A375 (cell line): ENCODE measurements at places on chromosomes 13 and 19. TPM values are rescaled to one million over a fixed set of nuclear protein-coding genes. Genes with fewer than 3 reads are reported as not detected.

The IZUMO4 gene
- total RNA-seq, result 3.6 and 6.2 TPM in 2 replicates

The ZNF155 gene
- total RNA-seq, result 10.7 and 11.9 TPM in 2 replicates

The WDR88 gene
- not detected in 2 replicates for total RNA-seq

The RASGRP4 gene
- total RNA-seq, result not detected in 2 replicates

The ZNF181 gene
- 11.8 and 16.1 TPM in 2 replicates for total RNA-seq

The FCGBP gene
- total RNA-seq, result 0.15 and 0.19 TPM in 2 replicates

The PLIN4 gene
- total RNA-seq, result 3.9 and 4.1 TPM in 2 replicates

The TMEM145 gene
- 2.2 and 5.0 TPM in 2 replicates for total RNA-seq

The ZNF439 gene
- total RNA-seq, result 1.5 and 1.9 TPM in 2 replicates

The EFNB2 gene
- 13.7 and 15.3 TPM in 2 replicates for total RNA-seq

The ICAM4 gene
- 0.30 and 0.58 TPM in 2 replicates for total RNA-seq

The SYT3 gene
- total RNA-seq, result 0.60 and 0.61 TPM in 2 replicates

The TSC22D1 gene
- total RNA-seq, result 190 and 219 TPM in 2 replicates

The DLL3 gene
- 5.8 and 7.8 TPM in 2 replicates for total RNA-seq
